Dermis microvascular lymphatic vessel endothelial cell (primary cell): ENCODE measurements at places on chromosomes 12 and 14.

GRCh38 chr12:56931474-56931978, 2.7 kb downstream of the SDR9C7 start:
- peak; percentile 3 for DNase-seq

DNA sequence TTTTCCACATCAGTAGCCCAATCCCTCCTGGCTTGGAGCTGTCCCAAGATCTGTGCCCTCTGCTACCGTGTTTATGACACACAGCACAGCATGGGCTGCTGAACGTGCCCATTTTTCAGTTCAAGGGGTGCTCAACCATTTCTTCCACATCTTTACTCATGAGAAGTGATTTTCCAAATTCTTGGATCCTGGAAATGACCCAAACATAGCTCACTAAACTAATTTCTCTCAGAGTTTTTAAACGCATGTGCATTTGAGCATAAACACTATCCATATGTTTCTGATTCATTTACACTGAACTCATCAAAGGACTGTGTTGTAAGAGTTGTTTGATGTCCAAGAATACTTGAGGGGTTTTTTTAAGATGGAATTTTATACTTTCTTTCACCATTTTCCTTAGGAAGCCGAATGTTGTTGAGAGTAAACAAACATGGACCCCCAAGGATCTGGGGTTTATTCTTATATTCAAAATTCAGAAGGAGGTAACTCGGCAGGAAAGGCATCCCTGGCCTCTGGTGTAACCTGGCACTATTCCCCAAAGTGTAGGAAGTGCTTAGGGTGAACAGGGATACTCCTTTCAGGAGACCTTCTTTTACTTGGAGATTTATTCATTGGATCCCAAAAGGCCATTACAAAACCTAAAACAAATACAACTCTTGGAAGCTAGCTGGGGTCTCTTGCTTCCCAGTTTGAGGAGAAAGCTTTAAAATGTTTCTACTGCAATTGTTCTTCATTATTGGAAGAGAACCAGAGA, 215.0 kb downstream of the BMP4 start:
- DNase-seq: no peak

- DNase-seq: no peak
Measured at GRCh38 chr12:116797885-116798284, 59.8 kb downstream of the RNFT2 start.

DNA sequence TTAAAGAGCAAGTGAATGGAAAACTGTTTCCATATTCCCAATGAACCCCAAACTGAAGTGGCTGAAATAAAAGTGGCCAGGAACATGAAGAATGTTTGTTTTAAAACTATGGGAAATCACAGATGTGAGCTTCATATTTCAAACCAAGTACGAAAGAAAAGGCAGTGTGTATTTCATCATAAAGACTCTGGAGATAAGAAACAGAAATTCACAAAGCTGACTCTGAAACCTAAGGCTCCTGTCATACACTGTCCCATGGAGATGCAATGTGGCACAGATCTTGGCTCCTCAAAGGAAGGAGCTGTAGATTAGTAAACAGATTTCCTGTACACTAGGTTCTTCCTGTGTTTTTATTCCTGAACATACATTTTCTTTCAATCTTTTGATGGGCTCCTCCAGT, 304.4 kb downstream of the MED13L start:
- peak; percentile 17 for DNase-seq

DNA sequence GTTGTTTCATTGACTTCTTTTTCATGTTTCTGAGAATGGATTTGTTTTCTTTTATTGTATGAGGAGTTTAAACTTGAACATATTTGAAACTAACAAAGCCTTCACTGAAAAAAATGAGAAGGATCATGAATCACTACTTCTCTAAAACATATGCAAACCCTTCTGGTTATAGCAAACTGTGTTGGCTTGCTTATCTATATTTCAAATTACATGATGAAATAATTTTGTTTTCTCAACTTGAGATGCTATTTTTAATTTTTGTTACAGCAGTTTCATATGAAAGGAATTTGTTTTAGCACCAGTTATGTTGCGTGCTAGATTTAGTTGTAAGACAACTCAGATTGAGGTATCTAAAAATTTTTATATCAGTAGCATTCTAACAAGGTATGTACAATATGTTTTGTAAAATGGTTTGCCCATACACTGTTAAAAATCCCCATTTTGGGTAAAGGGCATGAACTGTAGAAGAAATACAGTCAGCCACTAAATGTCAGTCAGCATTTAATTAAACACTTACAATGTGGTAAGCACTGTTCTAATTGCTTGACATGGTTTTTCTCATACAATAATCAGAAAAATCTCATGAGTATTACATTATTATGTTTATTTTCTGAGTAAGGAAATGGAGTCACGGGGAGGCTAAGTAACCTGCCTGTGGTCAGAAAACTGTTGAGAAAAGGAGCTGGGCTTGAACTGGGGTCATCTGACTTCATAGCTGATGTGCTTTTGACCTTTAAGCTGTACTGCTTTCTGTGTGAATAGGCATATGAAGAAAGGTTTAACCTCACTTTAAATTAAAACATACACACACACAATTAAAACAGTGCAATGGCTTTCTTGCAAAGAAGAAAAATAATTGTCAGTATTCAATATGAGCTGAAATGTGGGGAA, 105.7 kb downstream of the PLEKHA5 start:
- no peak for DNase-seq

- no peak for DNase-seq
Measured at GRCh38 chr12:60849723-60850122, 1253.9 kb downstream of the SLC16A7 start.

DNA sequence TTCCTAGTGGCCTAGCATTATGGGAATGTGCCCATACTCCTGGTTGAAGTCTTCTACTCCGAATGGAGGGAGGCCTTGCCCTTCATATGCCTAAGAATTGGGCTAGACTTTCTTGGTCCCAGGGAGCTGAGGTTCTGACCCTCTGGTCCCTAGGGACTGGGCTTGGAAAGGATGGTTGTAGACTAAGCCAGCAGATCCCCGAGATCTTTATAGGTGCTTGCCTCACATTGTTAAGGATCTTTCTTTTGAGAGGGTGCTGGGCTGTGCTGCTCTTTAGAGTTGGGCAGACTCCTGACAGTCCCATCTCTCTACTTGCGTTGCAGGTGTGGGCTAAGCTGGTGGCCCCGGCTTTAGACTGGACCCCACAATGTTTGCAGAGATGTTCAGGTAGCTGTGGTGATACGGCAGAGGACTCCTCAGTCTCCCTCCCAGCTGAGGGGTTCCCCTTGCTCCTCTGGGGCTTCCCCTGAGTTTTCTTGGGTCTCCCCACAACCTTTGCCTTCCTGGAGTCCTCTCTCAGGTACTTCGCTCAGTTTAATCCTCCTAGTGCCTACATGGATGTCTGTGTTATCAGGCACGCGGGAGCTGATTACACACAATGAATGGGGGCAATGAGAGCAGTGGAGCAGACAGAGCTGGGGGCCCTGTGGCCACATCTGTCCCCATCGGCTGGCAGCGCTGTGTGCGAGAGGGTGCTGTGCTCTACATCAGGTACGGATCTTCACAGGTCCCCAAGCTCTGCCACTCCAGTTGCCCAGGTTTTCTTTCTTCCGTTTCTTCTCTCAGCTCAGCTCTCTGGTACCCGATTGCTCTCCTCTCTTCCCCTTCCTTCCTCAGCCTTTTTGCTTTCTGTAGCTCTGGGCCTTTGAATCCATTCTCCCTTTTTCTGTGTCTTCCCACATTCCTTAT, 1.3 kb downstream of the MBD6 start:
- no peak for DNase-seq

DNA sequence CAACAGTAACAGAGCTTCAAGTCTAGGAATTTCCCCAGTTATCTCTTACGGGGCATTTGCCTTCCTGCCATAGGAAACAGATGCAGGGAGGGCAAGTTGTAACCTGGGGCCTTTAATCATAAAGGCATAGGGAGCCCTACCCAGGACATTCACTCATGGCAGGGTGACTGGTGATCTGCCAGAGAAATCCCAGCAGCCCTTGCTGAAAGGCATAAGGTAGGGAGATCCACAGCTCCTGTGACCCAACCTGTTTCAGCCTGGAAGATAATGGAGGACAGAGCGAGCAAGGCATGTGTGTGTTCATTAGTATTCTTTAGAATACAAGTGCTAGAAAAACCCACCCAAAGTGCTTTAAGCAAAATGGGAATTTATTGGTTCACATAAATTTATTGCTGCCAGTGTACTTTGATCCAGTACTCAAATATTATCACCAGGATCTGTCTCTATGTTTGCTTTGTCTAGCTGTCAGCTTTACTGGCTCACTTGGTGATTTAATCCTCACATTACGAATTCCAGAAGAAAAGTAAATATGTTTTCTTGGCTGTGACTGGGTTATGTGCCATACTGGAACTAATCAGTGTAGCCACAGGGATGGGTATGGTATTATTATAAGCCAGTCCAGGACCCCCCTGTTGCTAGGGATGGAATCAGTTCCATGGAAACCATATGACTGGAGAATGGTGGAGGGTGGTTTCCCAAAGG, 21.1 kb upstream of the AKAP6 start:
- no peak for DNase-seq

DNA sequence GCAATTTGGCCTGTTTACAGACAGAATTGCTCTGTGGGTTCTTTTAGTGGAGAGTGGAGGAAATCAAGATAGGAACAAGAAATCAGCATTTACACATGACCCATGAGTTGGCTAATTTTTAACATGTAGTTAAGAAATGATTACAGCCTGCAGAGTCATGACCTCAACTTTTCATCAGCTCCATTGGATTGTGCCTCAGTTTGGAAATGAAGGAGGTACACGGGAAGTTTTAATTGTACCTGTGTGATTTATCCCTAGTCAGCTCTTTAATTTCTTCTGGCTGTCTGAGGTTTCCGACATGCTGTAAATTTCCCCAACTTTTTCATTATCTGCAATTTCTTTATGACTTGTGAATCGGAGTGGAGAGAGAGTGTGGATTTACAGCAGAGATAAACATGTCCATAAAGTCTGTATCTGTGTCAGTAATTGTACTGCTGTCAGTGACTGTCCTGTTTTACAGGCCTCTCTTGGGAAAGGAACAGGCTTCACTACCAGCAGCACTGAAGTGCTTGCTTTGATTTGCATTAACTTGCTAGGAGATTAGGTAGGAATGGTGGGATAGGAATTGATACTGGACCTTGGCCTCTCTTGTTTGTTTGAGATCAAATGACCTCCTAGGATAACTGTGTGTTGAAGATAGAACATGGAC, 49.2 kb downstream of the LIN52 start:
- DNase-seq: no peak

- DNase-seq: no peak
Measured at GRCh38 chr12:66533767-66534166, 145.1 kb downstream of the GRIP1 start.

DNA sequence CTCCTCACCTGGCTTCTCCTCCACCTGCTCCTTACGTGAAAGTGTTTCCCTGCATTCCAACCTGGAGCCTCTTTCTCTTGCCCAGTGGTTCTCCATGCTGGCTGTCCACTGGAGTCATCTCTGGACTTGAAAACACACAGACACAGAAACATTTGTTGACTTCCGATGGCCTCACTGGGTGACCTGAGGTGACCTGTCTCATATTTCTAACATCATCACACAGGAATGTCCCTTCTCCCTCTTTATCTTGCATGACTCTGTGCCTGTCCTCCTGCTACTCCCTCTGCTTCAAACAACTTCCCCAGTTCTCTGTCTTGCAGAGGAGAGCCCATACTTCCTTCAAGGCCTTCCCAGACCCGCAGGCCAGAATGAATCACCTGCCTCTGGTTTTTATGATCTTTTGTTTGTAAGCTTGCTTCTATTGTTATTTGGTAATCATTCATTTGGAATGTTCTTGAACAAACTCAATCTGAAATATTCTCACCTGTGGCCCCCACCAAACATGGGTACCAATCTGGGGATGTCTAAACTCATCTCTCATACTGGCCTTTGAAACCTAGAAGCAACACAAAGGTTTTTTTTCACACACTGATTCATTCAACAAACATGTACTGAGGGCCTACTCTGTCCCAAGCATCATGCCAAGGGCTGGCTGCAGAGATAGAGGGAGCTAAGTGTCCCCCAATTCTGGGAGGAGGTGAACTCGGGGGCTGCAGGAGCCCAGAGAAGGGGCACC, 9.7 kb upstream of the RIN3 start:
- DNase-seq: no peak

GRCh38 chr12:93429448-93429847, 12.3 kb downstream of the UBE2N start:
- no peak for DNase-seq

DNA sequence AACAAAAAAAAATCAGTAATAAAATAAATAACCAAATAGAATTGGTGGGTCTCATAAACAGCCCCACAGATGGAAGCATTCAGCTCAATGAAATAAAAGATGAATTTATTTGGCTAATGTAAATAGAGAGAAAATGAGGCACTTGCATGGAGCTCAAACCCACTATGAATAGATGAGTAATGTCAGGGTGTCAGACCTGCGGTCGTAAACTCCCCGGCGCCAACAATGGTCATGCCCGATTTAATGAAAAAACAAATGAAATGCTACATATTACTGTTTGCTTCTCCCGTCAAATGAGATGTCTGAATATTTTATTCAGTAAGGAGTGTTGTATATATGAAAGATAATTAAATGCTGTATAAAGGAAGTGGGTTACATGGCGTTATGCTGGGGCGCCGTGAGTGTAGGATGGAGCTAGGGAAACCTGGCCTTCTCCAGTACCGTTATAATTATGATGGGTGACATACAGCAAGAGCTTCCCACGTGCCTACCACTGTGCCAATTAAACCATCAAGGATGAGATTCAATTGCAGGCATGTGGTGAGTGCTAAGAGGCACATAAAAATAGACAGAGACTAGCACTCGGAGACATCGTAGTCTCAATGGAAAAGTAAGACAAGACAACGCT, 648.1 kb downstream of the BCL11B start:
- no peak for DNase-seq

GRCh38 chr14:87087881-87088280, 905.1 kb downstream of the GALC start:
- DNase-seq: no peak
